ENCODE measurements at places on chromosomes 4 and X.

- DNase-seq = no peak
Measured at GRCh38 chr4:4440333-4441061, 53.6 kb downstream of the NSG1 start.

DNA sequence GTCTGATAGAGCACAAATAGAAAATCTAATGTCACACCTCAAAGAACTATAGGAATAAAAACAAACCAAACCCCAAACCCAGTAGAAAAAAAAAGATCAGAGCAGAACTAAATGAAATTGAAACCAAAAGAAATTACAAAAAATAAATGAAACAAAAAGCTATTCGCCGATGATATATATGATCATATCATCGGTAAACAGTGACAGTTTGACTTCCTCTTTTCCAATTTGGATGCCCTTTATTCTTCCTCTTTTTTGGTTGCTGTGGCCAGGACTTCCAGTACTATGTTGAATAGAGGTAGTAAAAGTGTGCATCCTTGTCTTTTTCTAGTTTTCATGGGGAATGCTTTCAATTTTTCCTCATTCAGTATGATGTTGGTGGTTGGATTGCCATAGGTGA, 215.3 kb upstream of the AR start:
- no peak for DNase-seq

DNA sequence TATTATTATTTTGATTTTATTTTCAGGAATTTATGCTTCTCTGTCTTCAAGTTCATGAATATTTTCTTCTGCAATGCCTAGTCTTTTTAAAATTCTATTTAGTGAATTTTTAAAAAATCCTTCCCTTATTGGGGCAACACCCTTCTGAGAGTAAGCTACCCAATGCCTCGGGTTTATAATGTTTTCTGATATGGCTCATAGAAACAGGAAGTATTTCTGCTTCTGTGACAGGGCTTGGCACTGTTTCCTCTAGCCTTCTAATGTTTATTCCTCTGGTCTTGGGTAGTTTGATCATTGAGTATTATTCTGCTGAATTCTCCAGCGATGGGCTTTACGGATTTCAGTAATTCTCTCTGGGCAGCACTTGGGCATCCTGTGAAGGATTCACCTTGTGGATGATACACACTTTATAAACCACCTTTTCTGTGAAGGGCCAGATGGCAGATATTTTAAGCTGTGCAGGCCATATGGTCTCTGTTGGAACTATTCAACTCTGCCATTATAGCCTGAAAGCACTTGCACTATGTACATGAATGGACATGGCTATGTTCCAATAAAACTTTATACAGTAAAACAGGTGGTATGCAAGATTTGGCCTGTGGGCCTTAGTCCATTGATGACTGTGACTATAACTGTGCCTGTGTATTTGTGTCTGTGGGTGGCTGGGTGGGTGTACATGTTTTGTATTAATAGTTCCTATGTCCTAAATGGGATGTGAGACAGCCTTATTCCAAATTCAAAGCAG, 95.9 kb upstream of the FAT1 start:
- no peak for DNase-seq

GRCh38 chr4:153205757-153206156, 1.5 kb downstream of the TRIM2 start:
- no peak for DNase-seq

DNA sequence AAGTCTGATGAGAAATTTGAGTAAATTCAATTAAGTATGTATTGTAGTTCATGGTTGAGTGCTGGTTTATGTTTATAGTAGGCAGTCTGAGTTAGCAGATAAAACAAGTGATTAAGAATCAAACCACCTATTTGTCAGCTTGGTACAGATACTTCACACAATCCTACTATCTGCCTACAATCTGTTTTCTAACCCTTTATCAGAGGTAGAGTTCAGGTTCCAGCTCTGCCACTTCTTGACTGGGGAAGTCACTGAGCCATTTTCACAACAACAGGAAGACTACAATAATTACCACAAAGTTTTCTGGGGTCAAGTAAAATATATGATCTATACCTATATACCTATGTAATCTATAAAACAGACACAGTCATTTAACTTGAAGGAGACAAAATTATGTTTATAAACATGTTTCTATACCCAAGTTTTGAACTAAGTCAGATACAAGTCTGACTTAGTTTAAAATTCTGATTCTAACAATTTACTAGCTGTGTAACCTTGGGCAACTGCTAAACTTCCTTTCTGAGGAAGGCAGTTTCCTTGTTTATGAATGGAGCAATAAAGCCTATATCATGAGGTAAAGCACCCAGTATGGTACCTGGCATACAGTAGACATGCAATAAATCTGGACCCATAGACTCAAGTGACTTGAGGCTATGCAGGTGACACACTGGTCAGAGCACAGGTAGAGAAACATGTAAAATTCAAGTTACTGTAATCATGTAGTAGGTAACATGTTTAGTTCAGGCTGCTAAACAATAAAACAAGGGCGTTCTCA, 37.2 kb upstream of the BDH2 start:
- no peak for DNase-seq

DNA sequence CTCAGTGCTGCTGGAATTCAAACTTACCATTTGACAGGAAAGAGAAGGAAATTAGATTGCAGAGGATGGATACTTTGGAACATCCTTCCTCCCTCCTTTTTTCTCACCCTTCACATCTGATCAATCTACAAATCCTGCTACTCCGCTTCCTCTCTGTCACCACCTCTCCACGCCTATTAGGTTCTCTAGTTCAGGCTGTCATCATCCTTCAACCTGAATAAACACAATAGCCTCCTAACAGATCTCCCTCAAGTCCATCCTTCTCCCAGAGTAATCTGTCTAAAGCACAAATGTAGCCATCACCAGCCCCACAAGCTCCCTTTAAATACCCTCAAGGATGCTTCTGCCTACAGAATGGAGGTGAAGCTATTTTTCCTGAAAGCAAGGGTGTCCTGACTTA, 20.0 kb upstream of the SLAIN2 start:
- DNase-seq = no peak

DNA sequence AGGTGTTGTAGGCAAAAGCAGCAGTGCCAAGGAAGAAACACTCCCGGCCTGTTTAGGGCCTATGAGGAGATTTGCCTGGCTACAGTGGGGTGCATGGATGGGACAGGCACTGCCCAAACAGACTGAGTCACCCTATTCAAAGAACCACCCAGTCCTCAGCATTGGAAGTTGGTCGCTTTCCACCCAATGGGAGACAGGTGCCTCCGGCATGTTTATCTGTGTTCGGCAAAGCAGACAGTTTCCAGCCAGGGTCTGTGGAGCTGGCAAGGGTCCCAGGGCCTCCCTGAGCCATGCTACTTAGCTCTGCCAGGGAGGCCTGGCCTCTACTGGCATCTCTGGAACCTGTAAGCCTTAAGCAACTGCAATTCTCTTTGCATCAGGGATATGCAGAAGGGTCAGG, 165.1 kb upstream of the ATP6AP2 start:
- no peak for DNase-seq

Measured in activated CD8-positive, alpha-beta memory T cell treated with anti-CD3 and anti-CD28 coated beads for 4 hours (primary cell).